Effector CD4-positive, alpha-beta T cell (primary cell): ENCODE measurements at places on chromosomes 4 and X.

- no peak for DNase-seq
Observed at GRCh38 chr4:24669751-24670150, 85.4 kb upstream of the DHX15 start.

DNA sequence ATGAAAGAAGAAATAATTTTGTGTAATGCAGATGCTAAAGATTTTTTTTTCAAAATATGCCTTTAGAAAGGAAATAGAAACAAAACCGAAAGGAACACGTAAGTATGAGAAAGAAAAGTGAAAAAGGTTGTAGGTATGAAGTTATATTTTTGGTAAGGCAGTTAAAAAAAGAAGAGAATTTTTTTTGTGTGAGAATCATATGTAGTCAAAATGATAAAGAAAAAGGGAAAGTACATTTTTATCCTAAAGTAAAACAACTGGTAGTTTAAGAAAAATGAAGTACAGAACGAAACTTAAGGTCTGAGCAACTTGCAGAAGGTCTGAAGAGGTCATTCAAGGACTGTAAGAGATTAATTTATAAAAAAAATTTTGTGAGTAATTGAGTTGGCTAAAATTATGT is 164.0 kb upstream of the TRAM1L1 start:
- no peak for DNase-seq

GRCh38 chr4:4680758-4681157 is 138.9 kb upstream of the STX18 start:
- DNase-seq: no peak

- no peak for DNase-seq
Observed at GRCh38 chrX:150182161-150182560, 181.0 kb upstream of the MAMLD1 start.
